ENCODE measurements at places on chromosomes 11 and 22.
A peak's percentile ranks its signal among the peaks of the same experiment; 100 is the strongest.

DNA sequence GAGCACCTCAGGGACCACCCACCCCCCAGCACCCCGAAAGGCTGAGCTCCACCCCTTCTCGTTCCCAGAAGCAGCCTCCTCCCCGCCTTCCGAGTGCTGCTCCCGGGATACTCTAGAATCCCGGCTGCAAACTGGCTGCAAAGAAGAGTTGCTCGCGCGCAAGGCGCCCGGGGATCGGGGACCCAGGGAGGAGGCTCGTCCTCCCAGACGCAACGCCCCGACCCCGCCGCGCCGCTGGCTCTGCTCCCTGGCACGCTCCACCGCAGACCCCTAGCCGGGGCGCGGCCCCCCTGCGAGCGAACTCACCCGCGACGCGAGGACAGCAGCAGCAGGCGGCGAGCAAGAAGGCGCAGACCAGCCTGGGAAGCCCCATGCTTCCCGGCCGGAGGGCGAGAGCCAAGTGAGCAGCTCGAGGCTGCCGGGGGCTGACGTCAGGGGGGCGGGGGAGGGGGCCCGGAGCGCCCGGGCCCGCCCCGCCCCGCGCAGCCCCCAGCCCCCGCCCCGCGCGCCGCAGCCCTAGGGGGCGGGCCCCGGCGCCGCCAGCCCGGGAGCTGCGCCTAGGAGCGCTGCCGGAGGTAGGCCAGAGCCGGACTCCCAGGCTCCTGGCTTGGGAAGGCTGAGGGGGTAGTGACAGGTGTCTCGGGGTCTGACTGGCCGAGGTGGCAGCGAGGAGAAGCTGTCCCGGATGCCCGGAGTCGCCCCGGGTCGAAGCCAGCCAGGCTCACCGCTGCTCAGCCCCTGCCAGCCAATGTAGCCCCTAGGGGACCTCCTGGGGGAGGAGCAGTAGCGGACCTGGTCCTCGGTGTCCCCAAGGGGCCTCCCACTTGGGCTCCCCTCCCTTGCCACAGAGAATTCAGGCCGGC is at the start of gene MCAM:
Gene MCAM (minus strand): TSS at position 402 of the 863 bp plus-strand sequence. CDS start 29 bp downstream, at position 373.
- DNase-seq: no peak

GRCh38 chr22:44570476-44571445 is 72.7 kb upstream of the RTL6 start:
- no peak for DNase-seq

- no peak for DNase-seq
These were observed 46.2 kb downstream of the WT1 start for GRCh38 chr11:32388871-32389770.

DNA sequence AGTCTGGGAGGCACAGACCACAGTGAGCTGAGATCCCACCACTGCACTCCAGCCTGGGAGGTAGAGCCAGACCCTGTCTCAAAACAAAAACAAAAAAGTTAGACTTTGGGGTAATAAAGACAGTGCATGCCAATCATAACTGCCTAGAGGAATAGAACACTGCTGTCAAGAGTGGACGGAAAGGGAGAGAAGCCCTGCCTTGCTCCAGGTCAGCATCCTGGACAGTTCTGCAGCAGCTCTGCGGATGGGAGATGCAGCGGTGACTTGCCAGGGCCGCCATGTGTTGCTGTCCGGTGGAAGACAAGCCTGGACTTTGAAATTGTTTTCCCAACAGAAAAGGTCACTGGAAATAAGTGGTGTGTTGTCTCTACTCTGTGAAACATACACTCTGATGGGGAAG is 618.2 kb downstream of the TBC1D22A start:
- no peak for DNase-seq

- DNase-seq: peak; percentile 82
These were observed 9.1 kb downstream of the SSH3 start for GRCh38 chr11:67312187-67313021.

DNA sequence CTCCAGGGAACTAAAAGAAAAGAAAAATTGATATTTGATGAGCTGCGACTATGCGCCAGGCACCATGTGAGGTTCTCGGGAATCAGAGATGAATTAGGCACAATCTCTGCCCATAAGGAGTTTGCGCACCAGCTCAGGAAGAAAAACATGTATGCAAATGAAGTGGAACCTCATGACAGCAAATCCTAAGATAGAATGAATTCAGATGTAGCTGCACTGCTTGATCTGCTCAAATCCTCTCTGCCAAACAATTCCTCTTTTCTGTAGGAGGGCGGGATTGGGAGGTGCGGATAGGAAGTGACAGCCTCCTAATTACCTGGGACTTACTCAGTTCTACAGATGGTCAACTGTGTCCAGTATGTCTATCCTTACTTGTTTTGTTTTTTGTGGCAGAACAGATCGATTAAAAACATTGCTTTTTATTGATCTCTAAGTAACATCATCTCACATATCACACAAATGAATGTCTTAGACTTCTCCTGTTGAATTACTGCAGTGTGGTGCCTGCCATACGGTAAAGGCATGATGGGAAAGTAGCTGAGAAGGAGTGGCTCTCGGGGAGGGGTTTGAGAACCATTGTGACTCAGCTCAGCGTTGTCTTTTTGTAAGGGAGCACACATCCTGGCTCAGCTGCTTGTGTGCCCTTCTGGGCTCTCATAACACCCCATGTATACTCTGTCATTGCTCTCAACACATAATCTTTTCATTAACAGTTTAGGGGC is 13.9 kb downstream of the CRTAM start:
- DNase-seq: no peak
